ENCODE measurements at places on chromosomes 2 and 18.

DNA sequence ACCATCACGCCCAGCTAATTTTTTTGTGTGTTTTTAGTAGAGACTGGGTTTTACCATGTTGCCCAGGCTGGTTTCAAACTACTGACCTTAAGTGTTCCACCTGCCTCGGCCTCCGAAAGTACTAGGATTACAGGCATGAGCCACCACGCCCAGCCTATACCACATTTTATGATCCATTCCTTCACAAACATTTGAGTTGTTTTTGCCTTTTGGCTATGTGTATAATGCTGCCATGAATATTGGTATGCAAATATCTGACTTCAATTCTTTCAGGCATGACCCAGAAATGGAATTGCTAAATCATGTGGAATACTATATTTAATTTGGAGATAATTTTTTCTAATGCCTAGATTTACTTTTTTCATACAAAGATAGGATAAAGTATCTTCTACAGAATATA, 68.6 kb downstream of the TTC27 start:
- no peak for DNase-seq

- no peak for DNase-seq
Measured at GRCh38 chr2:133495226-133495625, 73.0 kb downstream of the NCKAP5 start.

- DNase-seq, result no peak
Measured at GRCh38 chr2:64492821-64493220, 31.3 kb upstream of the AFTPH start.

DNA sequence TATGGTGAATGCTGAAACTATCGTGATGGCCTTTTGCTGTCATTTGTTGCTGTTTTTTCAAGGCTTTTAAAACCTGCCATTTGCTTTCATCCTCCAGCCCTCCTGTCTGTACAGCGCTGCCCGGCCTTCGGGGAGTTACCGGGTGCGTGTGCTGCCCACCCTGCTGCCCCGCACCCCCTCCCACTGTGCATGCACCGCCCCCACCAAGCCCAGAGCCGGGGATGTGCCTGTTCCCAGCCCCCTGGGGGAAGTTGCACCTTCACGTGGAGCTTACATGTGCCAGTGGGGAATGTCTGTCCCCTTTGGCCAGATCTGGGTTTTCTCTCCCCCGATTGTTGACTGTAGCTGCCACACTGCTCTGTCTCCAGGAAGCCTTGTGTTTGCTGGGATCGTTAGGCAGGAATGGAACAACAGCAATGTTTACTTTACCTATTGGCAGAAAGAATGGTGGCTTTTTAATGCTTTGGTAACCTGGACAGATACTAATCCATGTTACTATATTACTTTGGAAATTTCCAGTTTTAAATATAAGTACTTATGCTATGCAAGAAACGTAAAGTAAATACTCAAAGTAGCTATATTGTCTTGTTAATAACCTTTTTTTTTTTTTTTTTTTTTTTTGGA, 64.8 kb upstream of the RBM44 start:
- DNase-seq, result no peak

DNA sequence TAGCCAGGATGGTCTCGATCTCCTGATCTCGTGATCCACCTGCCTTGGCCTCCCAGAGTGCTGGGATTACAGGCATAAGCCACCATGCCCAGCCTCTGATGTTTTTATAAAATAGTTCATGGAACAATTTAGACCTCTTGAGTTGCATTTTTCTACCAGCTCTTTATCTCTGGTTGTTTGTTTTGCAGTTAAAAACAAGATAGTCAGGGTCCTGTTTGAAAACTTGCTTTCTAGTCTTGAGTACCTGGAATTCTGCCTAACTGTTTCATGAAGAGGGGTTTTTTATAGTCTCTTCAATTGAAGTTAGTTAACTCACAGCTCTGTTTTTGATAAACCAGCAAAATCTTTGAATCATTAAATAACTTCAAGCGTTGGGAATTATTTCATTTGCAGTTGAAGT, 244.8 kb downstream of the PARD3B start:
- no peak for DNase-seq

DNA sequence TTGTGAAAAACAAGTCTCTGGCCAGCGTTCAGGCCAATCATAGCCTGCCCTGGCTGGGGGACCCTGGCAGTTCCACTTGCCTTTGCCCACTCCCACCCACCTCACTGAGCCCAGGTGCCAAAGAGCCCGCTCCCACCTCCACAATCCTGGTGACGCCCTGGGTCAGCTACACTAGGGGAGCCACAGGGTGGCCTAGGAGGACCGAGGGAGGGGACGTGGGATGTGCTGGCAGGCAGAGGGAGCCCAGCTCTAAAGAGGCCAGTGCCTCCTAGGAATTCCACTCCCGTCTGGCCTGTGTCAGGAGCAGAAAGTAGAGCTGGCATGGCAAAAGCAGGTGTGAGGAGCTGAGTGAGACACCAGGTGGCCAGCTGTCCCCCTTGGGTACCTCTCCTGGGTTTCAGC, 49.3 kb downstream of the TNS1 start:
- DNase-seq, result no peak

- no peak for DNase-seq
Measured at GRCh38 chr2:232551250-232551638, 755 bp downstream of the EIF4E2 start.

- no peak for DNase-seq
Measured at GRCh38 chr2:212677466-212677865, 138.9 kb upstream of the ERBB4 start.
